ENCODE measurements at places on chromosomes 3 and 15.

DNA sequence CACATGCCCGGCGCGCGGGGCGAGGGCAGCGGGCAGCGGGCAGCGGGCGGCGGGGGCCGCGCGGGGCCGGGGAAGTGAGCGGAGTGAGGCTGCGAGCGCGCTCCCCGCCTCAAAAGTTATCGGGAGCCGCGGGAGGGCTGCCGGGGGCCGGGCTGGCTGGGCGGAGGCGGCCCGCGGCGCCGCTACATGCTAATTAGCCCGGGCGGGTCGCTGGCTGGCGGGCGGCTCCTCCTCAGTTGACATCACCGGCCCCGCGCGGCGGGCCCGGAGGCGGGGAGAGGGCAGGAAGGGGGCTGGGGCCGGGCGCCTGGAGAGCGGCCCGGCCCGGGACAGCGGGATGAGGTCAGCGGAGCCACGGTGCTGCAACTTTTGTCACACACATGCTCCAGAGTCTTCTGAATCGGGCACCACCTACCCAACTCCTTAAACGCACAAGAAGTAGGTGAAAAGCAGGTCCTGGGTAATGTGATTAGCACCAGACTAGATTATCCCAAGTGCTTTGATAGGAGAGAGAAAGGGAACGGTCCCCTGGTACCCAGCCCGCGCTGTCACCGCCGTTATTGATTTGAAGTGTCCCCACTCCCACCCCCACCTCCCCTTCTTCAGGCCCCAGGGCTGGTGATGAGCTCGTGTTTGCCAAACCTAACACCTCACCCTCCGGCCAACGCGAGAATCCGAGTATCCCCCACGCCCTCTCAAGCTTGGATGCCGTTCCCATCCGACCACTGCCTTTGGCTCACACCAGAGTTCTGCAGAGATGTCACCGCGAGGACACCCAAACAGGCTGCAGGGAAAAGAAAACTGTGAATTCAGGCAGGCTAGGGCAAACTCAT lies at the start of gene HEG1:
Gene HEG1 (minus strand): TSS at position 85 of the 833 bp plus-strand sequence. CDS start 107 bp downstream, outside the sequence.
- peak; percentile 96 for DNase-seq

- DNase-seq: no peak
Observed at GRCh38 chr3:15693355-15693754, 91.8 kb downstream of the BTD start.

DNA sequence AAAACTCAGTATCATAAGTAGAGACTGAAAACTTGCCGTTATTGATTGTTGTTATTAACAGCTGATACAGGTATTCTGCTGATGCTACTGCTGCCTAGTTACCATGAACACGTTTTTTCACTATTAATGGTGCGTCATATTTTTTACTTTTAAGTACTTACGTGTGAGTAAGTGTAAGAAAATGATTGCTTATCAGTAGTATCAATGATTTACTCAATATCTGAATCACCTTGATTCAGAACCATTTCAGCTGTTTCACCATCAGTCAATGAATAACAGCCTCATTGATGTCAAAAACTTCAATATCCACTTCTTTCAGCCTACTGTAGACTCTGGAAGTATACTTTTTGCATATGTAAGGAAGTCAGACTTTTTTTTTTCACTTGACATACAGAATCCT lies 4.7 kb downstream of the CCR8 start:
- no peak for DNase-seq

- no peak for DNase-seq
Observed at GRCh38 chr15:42194513-42194912, 13.6 kb downstream of the VPS39 start.

GRCh38 chr3:106814231-106814630 lies 563.0 kb upstream of the CCDC54 start:
- DNase-seq: no peak

DNA sequence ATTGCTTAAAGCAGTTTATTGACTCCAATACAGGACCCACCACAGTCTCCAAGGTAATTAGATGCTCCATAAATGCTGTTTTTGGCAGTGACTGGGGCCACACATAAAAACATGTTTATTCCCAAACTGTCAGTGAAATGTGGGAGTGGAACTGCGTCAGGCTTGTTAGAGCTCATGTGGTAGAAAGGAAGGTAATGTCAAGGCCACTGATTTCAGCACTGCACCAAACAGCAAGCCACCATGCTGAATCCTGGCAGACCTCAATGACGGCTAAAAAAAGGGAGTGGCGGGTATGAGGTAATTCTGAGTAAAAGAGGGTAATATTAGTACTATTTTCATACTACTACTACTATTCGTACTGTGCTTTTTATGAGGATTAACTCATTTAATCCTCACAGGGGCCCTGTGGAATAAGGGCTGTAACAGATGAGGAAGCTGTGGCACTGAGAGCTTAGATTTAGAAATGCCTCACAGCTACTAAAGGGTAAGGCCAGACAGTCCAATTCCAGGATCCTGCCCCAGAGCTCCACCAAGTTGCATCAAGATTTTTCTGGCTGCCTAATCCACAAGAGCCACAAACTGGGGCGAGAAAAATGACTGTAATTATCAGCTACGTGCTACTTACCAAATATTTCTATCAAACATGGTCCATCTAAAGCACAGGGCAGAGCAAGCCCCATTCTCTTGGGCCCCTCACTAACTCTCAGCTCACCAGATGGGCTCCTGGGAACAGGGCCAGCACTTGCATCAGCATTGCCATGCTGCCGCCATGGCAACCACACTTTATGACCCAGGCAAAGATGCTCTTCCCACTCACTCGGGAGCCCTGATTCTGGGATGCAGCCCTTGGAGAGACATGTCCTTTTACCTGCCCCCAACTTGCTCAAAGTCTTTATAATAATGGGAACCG lies 83.6 kb upstream of the SPATA12 start:
- no peak for DNase-seq

DNA sequence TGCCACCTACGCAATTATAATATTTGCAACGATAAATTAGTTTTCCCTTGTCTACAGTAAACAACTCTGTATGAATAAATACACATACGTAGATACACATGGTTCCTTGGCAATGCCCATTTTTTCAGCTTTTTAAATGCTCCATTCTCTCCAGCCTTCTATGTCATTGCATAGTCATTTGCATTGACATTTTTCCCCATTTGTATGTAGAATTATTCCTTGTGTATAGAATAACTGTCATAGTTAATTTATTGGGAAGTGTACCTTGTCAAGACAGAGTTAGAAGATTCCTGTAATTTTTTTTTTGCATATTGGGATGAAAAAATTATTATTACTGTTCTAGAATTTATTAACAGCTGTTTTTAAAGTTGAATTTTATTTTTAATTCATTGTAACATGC lies 736.7 kb upstream of the DPPA4 start:
- DNase-seq: no peak

- peak; percentile 80 for DNase-seq
Observed at GRCh38 chr3:32460031-32460749, 42.5 kb downstream of the CMTM6 start.

Data from GM20000 (cell line).